ENCODE measurements at places on chromosomes 11 and 22. TPM values are rescaled to one million over a fixed set of nuclear protein-coding genes. Genes with fewer than 3 reads are reported as not detected.

GRCh38 chr11:105719073-105719822, 109.4 kb downstream of the GRIA4 start:
- no peak for DNase-seq

GRCh38 chr11:134498326-134499139, 86.5 kb upstream of the B3GAT1 start:
- DNase-seq: no peak

Gene ISX
- polyA plus RNA-seq: not detected

Gene C22orf42
- polyA plus RNA-seq: not detected

DNA sequence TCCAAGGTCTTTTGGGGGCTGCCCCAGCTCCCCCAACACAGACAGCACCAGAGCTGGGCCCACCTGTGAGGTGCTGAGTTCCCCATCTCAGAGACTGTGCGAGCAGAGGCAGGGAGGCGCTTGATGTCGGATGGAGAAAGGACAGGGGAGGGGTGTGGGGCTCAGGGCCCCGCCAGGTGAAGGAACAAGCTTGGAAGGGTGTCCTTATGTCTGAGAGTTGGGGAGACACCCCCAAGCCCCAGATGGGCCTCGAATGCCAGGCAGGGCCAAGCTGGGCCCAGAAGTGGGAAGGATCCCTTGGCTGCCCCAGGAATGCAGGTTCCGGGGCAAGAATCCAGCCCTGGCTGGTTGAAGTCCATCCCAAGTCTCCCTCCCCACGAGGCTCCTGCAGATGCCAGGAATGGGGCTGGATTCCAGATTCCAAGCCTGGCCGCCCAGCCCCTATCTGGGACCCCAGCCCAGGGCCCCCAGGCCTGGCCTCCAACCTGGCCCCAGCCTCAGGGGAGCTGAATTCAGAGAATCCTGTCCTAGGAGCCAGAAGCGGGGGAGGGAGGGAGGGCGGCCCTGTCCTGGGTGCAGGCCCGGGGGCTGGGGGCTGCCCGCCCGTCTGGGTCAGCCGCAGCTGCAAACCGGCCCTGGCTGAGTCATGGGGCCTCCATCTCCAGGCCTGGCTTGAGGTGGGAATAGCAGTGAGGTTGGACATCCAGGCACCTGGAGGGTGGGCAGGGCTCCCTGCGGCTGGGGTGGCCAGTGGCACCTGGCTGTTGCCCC, 50.9 kb downstream of the CDKN1C start:
- DNase-seq: no peak

- DNase-seq: peak; percentile 40
Observed at GRCh38 chr11:44286268-44286880, 23.6 kb downstream of the ALX4 start.

GRCh38 chr11:42524534-42525227, 787.1 kb upstream of the API5 start:
- no peak for DNase-seq

Gene TRIM77
- polyA plus RNA-seq: not detected

DNA sequence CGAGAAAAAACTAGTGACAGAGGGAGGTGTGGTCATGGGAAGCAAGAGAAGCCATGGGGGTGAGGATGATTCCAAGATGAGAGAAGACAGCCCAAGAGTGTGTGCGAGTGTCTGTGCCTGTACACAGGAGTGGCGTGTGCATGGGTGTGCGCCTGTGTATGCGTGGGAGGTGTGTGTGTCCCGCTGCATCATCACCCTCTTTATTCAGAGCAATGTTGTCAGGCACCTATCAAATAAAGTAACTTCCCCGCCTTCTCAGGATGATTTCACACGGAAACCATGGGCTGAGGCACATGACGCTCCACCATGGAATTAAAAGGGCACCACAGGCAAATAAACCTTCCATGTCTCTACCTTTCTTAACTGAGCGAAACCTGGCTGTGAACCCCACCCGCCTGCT, 24.6 kb downstream of the MS4A10 start:
- DNase-seq: no peak

GRCh38 chr11:6799402-6799801, at the start of gene OR6A2:
TSS of gene OR6A2 (minus strand) at chr11:6799689. CDS start at chr11:6795708, 3,981 bp downstream.
- no peak for DNase-seq

- peak; percentile 85 for DNase-seq
Observed at GRCh38 chr11:76629853-76630599, 40.5 kb downstream of the LRRC32 start.

Gene OR52N4
- 0.50 TPM for polyA plus RNA-seq

GRCh38 chr22:27308513-27308912, 493.0 kb downstream of the MN1 start:
- DNase-seq: no peak

GRCh38 chr11:43872995-43873394, 7.6 kb upstream of the ALKBH3 start:
- no peak for DNase-seq

GRCh38 chr11:1820463-1821325, 14.1 kb upstream of the SYT8 start:
- DNase-seq: no peak

DNA sequence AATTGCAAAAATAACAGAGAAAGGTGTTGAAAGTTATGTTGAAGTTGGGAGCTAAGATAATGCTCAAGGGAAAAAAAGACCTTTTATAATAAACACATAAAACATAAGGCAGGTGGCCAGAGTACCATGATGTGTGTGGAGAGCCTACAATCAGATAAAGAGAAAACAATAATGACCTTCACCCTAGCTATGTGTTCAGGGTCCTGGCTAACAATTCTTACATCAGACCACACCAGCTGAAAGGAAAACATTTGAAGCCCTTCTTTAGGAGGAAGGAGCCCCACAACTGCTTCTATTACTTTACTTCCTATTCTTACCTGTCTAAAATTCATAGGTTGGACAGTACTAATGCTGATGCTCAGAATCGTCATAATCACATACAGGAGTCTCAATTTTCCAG, 2.5 kb downstream of the TSG101 start:
- DNase-seq: no peak

Data from ovary (tissue), 10 donors.